Fibroblast of villous mesenchyme (primary cell): ENCODE measurements at places on chromosomes 1 and 21. TPM values are rescaled to one million over a fixed set of nuclear protein-coding genes. Genes with fewer than 3 reads are reported as not detected.

SMCP gene
- not detected in 2 replicates for total RNA-seq

YTHDF2 gene
- total RNA-seq, result 55.4 and 82.9 TPM in 2 replicates

ADGRL2 gene
- total RNA-seq, result 11.6 and 15.1 TPM in 2 replicates

AADACL3 gene
- total RNA-seq, result not detected in 2 replicates

CLDN17 gene
- total RNA-seq, result not detected in 2 replicates

KRTAP12-1 gene
- not detected in 2 replicates for total RNA-seq
